ENCODE measurements at places on chromosomes 11 and 22.

- no peak for DNase-seq
These were observed 64.2 kb upstream of the BLID start for GRCh38 chr11:122179961-122180834.

DNA sequence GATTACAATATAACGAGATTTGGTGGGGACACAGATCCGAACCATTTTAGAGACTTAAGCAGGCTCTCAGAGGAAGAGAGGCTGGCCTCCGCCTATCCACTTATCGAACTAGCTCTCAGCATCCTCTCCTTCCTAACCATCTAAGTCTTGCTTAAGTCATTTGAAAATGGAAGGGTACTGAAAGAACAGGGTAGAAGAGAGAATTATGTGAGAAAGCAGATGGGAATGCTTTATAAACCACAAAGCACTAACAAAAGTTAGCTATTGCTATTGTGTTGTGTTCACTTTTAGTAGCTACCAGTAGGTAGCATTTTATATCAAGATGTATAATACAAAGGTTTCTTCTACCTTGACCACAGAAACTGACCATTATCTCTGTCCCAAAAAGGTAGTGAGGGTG, 153.4 kb upstream of the CADM1 start:
- no peak for DNase-seq

GRCh38 chr11:85752890-85753581, 57.9 kb downstream of the SYTL2 start:
- peak; percentile 62 for DNase-seq

- DNase-seq, result no peak
These were observed 1.1 kb upstream of the SERPING1 start for GRCh38 chr11:57596266-57596885.

GRCh38 chr22:39283322-39284141, 35.9 kb downstream of the RPL3 start:
- no peak for DNase-seq

DNA sequence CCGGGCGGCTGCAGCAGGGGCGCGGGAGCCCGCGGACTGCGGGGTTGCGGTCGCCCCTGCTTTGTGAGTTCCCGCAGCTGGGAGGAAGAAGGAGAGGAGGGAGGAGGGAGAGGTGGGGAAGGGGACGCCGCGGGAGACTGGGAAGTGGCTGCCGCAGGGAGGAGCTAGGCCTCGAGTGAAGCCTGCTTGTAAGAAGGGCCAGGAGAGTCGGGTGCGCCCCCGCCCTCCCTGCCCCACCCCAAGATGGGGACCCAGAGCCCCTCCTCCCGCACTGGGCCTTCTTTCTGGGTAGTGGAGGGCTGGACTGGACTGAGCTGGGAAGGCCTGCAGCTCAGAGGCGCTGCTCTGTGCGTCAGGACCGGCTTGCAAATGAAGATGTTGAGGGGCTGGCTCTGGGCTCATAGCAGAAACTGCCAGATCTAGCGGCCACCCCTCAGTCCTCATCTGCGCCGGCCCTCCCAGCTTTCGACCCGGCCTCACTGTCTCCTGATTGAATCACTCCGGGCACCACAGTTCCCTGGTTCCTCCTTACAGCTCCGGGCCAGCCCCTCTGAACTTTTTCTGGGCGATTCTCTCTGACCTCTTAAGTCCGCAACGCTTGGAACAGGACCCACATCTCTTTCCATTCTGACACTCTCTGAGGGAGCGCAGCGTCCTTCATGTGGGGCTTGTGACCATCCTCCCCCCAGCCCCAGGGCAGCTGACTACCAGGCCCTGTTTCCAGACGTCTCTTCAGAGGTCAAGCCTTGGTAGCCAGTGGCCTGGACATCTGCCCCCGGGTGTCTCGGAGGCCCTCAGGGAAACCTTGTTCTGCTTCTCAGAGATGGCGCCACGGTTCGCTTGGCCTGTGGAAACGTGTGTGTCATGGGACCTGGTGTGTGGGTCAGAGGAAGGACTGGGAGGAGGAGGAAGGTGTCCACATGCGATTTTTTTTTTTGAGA, 21.9 kb downstream of the SERPINH1 start:
- DNase-seq, result no peak

- no peak for DNase-seq
These were observed 94.0 kb upstream of the OR4B1 start for GRCh38 chr11:48122656-48123055.

- no peak for DNase-seq
These were observed 802 bp downstream of the KBTBD3 start for GRCh38 chr11:106076171-106076918.

DNA sequence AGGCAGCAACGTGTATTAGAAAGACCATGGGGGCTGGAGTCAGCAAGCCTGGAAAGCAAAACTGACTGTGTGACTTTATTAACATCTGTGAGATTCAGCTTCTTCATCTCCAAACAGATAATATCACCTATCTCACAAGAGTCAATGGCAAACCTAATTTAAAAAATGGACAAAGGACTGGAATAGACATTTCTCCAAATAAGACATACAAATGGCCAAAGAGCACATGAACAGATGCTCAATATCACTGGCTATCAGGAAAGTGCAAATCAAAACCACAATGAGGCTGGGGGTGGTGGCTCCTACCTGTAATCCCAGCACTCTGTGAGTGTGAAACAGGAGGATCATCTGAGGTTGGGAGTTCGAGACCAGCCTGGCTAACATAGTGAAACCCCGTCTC, 69.6 kb downstream of the CLPB start:
- no peak for DNase-seq

- no peak for DNase-seq
These were observed 157.0 kb downstream of the SHANK2 start for GRCh38 chr11:71095294-71095850.

- DNase-seq, result no peak
These were observed 33.9 kb downstream of the RAB39A start for GRCh38 chr11:107962181-107962580.

- DNase-seq, result no peak
These were observed 28.5 kb downstream of the RSPH14 start for GRCh38 chr22:23113067-23113846.

- DNase-seq, result peak; percentile 79
These were observed 13.4 kb downstream of the TNKS1BP1 start for GRCh38 chr11:57311109-57311936.

GRCh38 chr11:109911488-109911887, 181.7 kb upstream of the ZC3H12C start:
- no peak for DNase-seq

DNA sequence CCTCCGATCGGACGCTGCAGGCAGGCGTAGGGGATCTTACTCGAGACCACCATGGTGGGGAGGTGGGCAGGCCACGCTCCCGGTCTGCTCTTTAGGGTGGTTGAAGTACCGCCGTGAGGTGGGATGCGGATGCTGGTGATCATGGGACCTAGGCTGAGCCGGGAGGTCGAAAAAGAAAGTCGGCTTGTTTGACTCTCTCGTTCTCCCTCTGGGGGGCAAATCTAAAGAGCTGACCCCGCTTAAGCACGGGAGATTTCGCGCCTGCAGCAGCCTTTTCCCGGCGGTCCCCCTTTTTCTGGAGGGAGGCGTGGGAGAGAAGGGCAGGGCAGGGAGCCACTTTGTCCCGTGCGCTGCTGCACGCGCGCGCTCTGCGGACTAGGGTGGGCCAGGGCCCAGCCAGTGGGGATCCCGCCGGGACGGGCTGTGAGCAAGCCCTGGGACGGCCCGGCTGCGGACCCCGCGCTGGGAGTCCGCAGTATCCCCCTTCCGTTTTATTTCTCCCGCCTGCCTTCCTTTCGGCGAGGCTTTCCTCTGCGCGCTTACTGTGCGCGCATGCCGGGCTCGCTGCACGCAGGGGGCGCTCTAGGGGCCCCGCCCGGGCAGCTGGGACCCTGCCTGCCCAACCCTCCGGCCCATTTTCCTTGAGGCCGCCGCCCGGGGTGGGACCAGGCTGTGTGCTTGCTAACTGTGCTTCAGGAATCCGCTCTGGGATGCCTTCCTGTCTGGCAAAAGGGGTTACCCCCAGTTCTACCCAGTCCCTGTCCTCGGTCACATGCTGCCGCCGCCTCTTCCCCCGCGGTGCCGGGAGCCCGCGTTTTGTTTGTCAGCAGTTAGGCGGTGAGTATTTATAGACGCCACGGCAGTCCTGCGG, 81.0 kb downstream of the PRR5L start:
- peak; percentile 20 for DNase-seq

GRCh38 chr11:103322821-103323220, 213.6 kb downstream of the DYNC2H1 start:
- no peak for DNase-seq

- no peak for DNase-seq
These were observed 395.6 kb downstream of the LARGE1 start for GRCh38 chr22:33524511-33525260.

- no peak for DNase-seq
These were observed 1.0 kb upstream of the ROBO4 start for GRCh38 chr11:124898711-124899110.

- DNase-seq, result no peak
These were observed 15.0 kb upstream of the PPP6R3 start for GRCh38 chr11:68445531-68446035.

- DNase-seq, result no peak
These were observed at the start of gene CSRP3 for GRCh38 chr11:19201737-19202605. CSRP3 (minus strand) TSS chr11:19201983; CDS start chr11:19192448, 9,535 bp downstream.

- DNase-seq, result no peak
These were observed 3.9 kb upstream of the BCL9L start for GRCh38 chr11:118929501-118930093.

GRCh38 chr11:59302991-59303390, 55.7 kb upstream of the OR5AN1 start:
- no peak for DNase-seq

DNA sequence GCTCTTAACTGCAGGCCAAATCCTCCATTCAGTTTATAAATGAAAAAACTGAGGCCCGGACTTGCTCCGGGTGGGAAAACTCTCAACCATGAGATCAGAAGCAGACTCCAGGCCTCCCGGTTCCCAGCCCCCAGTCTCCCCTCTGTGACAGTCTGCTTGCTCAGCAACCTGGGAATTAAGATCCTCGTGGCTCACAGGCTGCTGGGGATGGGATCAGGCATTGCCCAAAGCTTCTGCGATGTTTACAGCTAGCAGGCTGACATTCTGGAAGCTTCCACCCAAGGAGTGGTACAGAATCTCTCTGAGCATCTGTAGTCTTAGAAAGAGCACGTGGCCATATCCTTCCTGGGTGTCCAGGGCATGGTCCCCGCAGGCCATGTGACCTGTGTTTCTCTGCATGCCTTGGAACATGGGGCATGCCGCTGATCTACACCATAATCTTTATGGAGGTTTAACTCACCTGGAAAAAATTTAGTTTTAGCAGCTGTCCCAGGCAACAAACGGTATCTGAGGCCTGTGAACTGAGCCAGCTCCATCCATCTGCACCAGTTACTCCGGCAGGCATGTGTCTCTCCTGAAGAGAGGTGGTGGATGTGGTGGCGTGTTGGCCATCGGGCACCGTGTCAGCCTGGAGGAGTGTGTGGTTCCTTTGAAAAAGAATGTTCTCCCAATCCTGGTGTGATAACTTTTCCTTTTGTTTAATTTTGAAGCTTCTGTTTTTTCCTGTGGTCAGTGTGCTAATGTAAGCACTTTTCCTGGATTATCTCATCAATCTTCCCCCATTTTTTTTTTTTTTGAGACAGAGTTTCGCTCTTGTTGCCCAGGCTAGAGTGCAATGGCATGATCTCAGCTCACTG, 7.9 kb downstream of the FBLN1 start:
- no peak for DNase-seq

GRCh38 chr22:36027935-36028645, 534 bp downstream of the RBFOX2 start:
- no peak for DNase-seq

DNA sequence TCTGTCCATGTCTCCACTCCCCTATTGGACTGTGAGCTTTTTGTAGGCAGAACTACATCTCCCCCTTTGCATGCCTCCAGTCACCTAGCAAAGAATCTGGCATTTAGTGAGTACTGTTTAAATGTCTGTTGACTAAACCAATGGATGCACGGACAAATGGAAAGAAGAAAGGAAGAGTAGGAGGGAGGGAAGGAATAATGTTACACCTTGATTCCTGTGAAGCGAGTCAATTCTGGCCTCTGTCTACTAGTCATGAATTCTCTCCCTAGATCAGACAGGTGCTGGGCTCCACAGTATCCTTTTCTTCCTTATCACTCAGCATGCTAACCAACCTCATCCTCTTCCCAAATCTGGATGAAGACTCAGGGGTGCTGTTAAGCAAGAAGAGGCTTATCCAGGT, 33.6 kb downstream of the GALNT18 start:
- no peak for DNase-seq

- no peak for DNase-seq
These were observed 45.9 kb upstream of the SYT7 start for GRCh38 chr11:61626580-61627380.
